ENCODE measurements at places on chromosomes 11 and 22.

GRCh38 chr11:80163011-80163410 is 722.2 kb upstream of the TENM4 start:
- no peak for DNase-seq

DNA sequence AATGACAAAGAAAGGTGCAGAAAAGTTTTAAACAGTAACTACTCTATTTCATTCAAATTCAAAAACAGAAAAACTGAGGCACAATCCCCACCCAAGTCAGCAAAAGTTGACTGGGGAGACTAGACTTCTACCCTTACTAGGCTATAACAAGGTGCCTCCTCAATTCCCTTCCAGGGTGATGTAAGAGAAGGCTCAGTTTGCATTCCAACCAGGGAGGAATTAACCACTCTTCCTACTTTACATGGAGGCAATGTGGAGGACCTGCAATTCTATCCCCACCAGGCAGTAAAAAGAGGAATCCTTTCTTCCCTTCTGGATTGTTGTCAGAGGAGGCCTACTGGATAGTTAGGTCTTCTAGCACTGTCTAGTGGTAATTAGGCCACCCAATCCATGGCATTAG is 26.1 kb downstream of the TYR start:
- no peak for DNase-seq

- DNase-seq = no peak
These were observed 9.6 kb upstream of the OR10G7 start for GRCh38 chr11:124050748-124051147.

GRCh38 chr22:22069450-22070370 is 87.1 kb upstream of the TOP3B start:
- DNase-seq = no peak

DNA sequence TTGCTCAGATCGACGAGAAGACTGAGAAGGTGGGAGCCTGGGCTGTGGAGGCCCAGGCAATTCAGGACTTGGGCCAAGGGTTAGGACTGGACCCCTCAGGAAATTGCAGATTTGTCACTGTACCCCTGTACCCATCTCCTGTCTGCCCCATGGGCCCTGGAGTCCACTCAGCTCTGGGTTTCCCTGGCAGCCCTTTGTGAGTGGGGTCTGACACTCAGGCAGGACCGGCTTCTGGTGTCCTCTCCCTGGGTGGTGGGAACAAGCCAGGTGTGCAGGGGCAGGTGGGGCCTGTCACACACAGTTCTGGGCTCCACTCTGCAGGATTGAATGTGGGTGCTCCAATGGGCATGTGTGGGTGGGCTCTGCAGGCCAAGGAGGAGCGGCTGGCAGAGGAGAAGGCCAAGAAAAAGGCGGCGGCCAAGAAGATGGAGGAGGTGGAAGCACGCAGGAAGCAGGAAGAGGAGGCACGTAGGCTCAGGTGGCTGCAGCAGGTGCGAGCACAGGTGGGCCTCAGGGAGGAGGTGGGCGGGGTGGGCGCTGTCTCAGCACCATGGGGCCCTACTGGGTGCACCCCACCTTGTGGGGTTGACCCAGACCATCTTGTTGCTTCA is 21.6 kb downstream of the INCENP start:
- no peak for DNase-seq

DNA sequence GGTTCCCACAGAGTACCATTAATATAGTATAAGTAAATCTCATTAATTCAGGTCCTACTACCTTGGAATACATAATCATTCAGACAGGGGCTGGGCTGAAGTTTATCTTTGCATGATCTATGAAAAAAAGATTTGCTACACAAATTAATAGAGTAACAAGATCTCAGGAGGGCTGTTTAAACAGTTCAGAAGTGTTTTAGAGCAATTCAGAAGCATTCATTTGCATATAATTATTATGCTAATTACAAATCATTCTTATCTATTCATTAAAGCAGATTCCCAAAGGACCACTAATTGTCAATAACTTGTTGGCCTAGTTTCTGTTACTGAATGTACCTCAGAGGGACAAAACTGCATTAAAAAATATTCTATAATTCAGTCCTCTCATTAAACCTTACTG is 40.5 kb downstream of the PITPNB start:
- DNase-seq = no peak

- no peak for DNase-seq
These were observed 4.7 kb downstream of the DPP3 start for GRCh38 chr11:66484806-66485380.

DNA sequence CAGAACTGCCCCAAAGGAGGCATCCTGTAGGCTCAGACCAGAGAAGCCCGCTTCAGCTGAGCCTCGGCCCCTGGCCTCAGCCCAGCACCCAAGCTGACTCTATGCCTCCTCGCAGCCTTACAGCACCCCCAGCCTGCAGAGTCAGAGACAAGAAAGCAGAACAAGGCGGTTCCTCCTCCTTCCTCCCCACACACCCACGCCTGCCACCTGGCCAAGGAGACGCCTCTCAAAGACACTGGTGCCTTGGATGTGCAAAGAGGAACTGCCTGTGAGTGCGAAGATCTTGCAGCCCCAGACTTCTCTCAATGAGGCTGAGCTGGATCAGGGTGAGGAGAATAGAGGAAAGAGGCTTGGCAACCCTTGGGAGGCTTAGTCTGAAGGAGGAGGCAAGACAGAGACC is 60.2 kb downstream of the PDE2A start:
- DNase-seq = no peak

DNA sequence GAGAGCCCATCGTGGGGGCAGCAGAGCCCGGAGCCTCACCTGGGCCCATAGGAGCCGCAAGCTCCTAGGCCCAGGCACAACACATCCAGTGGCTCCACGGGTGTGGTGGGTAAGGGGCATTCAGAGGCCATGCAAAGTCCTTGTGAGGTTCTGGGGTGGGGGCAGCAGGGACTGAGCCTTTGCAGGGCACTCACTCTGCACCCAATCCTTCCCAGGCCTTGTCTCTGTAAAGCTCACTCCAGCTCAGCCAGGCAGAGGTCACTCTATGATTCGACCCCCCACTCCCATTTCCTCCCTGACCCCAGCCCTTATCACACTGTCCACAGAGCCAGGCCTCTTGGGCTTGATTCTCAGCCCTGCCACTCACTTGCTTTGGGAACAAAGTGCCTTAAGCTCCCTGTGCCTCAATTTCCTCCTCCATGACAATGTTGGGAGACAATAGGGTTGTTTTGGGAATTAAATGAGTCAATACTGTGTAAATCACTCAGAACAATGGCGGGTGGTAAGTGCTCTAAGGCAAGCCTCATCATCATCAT is 46.6 kb downstream of the LRRC32 start:
- no peak for DNase-seq

DNA sequence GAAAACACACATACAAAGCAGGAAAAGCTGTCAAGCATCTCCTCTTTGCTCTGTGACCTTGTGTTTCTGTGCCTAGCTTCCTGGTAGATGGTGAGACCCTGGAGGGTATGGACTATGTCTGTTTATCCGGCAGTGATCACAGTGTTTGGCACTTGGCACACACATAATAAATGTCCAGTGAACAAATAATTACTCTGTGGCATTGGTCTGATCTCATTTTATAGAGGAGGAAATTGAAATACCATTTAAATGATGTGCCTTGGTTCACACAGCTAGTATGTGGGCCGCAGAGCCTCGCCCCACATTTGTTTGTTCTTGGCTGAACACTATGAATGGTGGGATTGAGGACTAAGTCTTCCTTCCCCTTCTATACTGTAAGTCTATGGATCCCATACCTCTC is 104.7 kb upstream of the SPON1 start:
- no peak for DNase-seq

- DNase-seq = no peak
These were observed 101.4 kb downstream of the ZBTB16 start for GRCh38 chr11:114160894-114161293.

GRCh38 chr11:77187776-77188632 is 60.0 kb downstream of the MYO7A start:
- peak; percentile 66 for DNase-seq

DNA sequence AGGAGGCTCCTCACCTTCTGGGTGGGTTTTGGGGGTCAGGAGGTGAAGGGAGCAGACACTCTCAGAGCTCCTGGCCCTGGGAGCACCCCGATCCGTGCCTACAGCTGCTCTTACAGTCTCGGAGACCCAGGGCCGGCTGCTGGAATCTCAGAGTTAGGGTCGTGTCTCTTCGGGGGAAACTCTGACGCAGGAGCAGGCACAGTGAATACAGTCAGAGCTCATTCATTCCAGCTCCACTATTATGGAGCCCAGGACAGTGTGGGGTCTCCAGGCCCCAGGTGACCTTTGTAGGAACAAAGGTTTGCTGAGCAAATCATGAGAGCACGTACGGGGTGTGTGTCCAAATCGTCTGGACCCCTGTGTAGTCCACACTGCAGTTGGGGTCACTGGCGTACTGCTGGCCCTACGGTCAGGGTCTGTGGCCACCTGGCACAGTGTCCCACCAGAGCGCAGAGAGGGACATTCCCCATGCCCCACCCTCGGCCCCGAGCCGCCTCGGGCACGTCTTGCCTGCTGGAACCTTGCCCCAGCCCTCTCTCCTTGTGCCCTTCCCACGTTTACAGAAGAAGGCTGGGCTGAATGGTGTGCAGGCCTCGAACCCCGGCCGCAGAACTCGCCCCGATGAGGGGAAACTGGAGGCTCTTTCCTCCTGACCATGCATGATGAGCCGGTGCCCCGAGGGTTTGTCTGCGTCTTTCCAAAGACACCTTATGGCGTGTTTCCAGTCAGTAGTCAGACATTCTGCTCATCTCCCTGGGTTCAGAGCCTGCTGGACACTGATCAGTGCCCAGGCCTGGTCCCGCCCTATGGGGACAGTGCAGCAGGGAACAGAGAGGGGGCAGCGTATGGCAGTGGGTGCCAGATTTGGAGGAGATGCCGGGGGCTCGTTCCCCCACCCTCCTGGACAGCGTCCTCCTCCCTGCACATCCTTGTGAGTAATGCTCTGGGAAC is 1166.6 kb downstream of the BRD1 start:
- no peak for DNase-seq

DNA sequence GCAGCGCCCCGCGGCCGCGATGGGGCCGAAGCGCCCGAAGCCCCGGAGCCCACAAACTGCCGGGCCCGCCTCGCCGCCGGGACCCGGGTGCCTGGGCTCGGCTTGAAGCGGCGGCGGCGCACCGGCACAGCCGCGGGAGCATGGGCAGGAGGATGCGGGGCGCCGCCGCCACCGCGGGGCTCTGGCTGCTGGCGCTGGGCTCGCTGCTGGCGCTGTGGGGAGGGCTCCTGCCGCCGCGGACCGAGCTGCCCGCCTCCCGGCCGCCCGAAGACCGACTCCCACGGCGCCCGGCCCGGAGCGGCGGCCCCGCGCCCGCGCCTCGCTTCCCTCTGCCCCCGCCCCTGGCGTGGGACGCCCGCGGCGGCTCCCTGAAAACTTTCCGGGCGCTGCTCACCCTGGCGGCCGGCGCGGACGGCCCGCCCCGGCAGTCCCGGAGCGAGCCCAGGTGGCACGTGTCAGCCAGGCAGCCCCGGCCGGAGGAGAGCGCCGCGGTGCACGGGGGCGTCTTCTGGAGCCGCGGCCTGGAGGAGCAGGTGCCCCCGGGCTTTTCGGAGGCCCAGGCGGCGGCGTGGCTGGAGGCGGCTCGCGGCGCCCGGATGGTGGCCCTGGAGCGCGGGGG is 346 bp downstream of the FJX1 start:
- DNase-seq = no peak

GRCh38 chr11:90512846-90513245 is 290.0 kb upstream of the CHORDC1 start:
- DNase-seq = no peak

- no peak for DNase-seq
These were observed 1.6 kb downstream of the KMT5B start for GRCh38 chr11:68211546-68211945.

GRCh38 chr11:118837868-118838267 is 45.8 kb upstream of the CXCR5 start:
- no peak for DNase-seq

GRCh38 chr11:2194877-2195755 is 23.5 kb upstream of the TH start:
- peak; percentile 64 for DNase-seq

GRCh38 chr11:107041088-107041444 is 22.8 kb upstream of the GUCY1A2 start:
- no peak for DNase-seq

- no peak for DNase-seq
These were observed 30.3 kb downstream of the VSIG10L2 start for GRCh38 chr11:125976156-125976555.

DNA sequence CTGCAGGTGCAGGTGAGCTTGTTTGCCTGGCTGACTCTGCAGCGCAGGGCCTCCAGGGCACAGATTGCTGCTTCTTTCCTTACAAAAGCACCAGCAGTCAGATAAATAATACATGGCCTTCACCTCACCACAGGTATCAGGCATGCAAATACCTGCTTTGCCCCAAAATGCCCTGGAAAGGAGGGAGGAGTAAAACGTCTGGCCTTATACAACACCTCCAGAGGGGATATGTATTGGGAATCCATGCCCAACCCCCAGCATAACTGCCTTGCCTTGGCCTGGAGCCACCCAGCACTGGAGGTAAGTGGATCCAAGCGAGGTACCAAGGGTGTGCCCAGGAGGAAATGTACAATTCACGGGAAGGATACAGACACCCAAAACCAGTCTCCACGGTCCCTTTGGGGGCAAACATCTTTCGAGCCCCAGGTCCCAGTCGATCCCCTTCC is 860 bp downstream of the TMEM184B start:
- no peak for DNase-seq

- DNase-seq = no peak
These were observed 119.7 kb downstream of the ETS1 start for GRCh38 chr11:128467610-128468041.

DNA sequence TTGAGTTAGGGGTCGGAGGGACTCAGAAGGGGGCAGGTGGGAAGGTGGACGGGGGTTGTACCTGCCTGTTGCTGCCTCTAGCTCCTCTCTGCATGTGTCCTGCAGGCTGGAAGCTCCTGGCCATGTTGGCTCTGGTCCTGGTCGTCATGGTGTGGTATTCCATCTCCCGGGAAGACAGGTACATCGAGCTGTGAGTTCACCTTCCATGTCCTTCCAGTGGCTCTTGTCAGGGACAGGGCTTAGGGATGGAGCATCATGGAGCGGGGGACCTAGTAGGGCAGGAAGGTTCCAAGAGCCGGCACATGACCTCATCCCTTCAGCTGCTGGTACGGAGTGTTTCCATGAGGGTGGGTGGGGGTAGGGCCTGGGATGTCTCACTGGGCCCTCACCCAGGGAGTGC is 50.9 kb downstream of the ST3GAL4 start:
- no peak for DNase-seq

DNA sequence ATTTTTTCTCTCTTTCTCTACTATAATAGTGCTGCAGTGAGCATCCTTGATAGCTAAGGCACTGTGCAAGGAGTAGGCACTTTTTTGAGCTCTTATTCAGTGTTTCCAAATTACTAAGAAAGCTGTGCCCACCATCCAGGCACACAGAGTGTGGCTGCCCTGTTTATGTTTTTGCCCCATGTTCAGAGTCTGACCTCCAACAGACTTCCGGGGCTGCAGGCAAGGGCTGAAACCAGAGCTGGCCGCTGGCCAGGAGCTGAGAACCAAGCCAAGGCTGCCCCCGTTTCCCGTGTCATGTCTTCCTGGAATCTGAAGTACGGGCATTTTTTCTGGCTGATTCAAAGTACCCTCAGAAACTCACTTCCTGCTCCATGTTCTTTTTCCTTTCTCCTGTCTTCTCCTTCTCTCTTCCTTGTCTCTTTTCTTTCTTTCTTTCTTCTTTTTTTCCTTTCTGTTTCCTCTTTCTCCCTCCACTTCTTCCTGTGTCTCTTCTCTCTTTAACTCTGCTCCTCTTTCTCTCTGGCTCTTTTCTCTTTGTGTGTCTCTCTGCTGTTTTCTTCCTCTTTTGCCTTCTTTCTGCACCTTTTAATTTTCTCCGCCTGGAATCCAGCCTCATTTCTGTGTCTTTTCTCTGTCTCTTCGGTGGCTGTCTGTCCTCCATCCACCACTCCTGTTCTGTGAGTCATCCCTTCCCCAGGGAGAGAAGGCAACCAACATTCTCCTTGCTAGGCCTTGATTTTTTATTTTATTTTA is 17.0 kb upstream of the KCTD14 start:
- DNase-seq = peak; percentile 54

- DNase-seq = no peak
These were observed 291.0 kb downstream of the BRD1 start for GRCh38 chr22:49536571-49537131.
